ENCODE measurements at places on chromosomes 13 and 19.

- no peak for DNase-seq
Measured at GRCh38 chr19:29342721-29343120, 129.8 kb upstream of the UQCRFS1 start.

DNA sequence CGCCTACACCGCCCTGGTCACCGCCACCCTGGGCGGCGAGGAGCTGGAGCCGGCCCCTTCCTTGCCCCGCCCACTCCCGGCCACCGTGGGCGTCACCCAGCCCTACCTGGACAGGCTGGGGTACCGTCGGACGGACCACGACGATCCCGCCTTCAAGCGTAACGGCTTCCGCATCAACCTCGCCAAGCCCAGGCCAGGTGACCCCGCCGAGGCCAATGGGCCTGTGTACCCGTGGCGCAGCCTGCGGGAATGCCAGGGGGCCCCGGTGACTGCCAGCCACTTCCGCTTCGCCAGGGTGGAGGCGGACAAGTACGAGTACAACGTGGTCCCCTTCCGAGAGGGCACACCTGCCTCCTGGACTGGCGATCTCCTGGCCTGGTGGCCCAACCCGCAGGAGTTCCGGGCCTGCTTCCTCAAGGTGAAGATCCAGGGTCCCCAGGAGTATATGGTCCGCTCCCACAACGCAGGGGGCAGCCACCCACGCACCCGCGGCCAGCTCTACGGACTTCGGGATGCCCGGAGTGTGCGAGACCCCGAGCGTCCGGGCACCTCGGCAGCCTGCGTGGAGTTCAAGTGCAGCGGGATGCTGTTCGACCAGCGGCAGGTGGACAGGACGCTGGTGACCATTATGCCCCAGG, 7.0 kb downstream of the CILP2 start:
- no peak for DNase-seq

DNA sequence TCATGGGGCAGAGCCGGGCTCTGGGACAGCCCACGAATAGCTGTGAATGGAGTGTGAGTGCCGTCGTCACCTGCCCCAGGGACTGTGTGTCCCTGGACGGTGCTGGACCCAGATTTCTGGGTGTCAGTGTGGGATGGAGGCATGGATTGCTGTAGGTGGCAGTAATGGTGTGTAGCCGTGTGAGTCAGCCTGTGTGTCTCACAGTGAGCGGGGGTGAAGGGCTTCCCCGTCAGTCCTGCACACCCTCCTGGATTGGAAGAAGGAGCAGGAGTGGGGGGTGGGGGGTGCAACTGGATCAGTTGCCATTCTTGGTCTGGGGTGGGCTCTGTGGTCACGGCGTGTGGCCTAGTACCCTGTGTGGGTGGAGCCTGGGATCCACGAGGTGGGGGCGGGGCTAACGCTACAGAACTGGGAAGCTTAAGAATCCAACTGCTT, 6.5 kb upstream of the LTBP4 start:
- no peak for DNase-seq

DNA sequence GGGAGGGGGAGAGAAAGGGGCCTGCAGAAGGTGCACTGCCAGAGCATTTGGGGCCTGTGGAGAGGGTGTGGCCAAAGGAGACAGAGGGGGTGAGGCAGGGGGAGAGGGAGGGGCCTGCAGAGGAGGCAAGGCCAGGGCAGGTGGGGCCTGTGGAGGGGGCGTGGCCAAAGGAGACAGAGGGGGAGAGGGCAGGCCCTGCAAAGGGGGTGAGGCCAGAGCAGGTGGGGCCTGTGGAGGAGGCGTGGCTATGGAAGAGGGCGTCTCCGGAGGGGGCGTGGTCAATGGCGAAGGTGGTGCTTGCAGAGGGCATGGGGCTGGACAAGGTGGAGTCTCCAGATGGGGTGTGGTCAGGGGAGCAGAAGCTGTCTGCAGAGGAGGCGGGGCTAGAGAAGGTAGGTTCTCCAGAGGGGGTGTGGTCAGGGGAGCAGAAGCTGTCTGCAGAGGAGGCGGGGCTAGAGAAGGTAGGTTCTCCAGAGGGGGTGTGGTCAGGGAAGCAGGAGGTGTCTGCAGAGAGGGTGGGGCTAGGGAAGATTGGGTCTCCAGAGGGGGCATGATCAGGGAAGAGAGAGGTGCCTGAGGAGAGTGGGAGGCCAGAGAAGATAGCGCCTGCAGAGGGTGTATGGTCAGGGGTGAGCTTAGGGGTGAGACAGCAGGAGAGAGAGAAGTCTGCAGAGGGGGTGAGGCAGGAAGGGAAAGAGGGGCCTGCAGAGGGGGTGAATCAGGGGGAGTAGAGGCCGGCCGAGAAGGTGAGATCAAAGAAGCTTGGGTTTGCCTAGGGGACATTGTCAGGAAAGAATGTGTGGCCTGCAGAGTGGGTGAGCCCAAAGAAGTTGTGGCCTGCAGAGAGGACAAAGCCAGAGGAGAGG, 3.4 kb downstream of the PRR36 start:
- DNase-seq: peak; percentile 49

DNA sequence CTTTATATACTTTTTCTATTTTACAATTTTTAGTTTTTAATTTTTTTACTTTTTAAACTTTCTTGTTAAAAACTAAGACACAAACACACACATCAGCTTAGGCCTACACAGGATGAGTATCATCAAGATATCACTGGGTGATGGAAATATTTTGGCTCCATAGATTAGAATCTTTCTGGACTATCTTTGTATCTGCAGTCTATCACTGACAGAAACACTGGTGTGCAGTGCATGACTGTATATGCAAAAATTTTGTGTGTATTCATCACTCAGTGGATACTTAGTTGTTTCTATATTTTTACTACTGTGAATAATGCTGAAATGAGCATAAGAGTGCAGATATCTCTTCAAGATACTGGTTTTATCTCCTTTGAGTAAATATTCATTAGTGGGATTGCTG, 68.0 kb upstream of the GPC6 start:
- DNase-seq: no peak

DNA sequence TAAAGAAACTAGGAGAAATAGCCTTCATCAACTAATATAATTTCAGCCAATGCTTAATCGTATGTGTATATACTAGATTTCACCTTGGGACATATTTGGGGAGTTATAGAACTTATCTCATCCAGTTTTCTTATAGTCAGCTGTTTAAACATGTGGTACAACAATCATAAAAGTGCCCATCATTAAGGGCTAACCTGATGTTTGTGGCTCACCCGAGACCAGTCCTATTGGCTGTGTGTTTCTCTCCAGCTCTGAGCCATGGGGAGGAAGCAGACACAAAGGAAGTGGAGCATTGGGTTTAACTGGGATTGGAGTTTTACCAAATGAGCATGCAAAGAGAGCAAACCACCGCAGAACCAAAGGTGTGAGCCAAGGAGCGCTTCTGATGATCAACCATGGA, 114.3 kb upstream of the KLF12 start:
- DNase-seq: no peak

GRCh38 chr13:82878536-82878935, 1003.7 kb downstream of the SLITRK1 start:
- no peak for DNase-seq

DNA sequence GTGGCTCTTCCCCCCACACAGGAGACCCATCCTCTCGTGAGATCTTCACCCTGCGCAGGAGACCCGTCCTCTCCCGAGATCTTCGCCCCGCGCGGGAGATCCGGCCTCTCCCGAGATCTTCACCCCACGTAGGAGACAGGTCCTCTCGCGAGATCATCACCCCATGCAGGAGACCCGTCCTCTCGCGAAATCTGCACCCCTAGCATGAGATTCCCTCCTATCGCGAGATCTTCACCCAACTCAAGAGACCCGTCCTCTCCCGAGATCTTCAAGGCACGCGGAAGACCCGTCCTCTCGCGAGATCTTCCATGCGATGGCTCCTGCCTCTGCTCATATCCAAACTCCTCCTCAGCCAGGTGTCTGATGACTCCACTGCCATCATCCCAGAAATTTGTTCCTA, 24.3 kb downstream of the LAIR2 start:
- DNase-seq: no peak

GRCh38 chr13:27559719-27560118, 60.6 kb downstream of the LNX2 start:
- DNase-seq: no peak

DNA sequence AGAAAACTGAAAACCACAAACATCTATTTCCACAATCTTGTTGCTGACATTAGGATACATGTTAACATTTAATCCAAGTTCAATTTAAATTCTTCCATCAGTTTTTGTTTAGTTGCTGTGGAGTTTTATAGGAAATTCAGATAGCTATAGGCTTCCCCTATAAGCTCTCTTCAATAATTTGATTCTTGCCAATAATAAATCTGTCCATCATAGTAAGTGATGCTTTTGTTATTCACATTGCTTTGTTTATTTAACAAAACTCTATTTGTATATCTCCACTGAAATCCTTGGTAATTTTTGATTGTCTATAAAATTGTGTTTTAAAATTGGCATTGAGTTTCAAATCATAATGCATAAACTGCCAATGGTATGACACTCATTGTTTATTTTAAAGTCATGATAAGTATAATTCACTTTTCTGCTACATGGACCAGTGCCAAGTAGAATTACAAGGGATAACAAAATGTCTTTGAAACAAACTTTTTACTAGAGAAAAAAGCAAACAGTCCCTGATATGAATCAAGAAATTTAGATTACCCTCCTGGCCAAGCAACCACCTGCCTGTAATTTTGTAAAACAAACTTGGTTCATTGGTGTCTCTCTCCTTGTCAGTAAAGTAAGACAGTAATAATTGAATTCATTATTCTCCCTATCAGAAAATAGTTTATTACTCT, 577.3 kb upstream of the GPC6 start:
- no peak for DNase-seq

Measured in left ventricle myocardium superior (tissue), 1 donor.